NCI-H187 treated with DMSO at 0.1 percent for 48 hours (cell line): ENCODE measurements at places on chromosomes 11 and 22.

DNA sequence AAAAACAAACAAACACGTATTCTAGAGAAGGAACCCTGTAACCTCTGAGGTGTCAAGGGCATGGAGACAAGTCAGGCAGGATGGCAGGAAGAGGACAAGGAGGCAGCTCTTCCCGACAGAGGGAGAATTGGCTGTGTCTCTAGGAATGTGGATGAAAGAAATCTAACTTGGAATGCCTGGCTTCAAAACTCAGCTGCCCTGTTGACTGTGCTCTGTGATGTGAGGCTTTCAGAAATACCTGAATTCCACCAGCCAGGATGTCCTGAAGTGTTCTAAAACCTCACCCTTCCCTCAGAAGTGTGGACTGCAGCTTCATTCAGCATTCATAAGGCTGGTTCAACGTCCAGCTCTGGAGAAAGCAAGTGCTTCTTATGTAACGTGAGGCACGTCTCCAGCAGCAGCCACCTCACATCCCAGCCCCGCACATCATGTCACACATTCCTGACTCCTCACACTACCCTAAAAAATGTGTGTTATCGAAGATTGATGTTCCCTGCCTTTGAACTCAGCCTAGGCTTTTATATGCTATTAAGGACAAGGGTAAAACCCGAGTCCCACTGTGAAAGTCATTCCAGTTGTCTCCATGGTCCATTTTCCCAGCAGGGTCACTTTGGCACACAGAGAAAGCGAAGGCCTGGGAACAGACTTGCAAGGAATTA lies 398.9 kb downstream of the ETS1 start:
- DNase-seq, result no peak

DNA sequence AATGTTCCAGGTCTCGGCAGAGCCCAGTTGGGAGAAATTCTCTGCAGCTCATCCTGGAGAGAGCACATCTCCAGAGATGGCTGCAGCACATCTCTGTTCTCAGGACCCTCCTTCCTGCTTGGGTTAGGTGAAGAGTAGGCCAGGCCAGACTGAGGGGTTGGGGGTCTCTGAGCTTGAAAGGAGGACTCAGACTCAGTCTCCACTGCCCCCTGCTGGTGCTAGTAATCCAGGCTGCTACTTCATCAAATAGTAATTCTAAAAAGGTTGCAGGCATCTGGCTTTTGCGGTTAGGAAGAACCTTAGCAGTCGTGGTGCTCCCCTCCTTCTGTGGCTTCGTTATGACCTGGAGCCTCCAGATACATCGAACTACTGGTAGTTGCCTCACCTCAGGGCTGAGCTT lies 9.7 kb downstream of the TUB start:
- DNase-seq, result no peak

- no peak for DNase-seq
These were observed at the start of gene MS4A4A for GRCh38 chr11:60280412-60280811. Gene MS4A4A, plus strand, starts transcription at chr11:60280666. Its CDS starts 10 bp downstream, at chr11:60280676.

DNA sequence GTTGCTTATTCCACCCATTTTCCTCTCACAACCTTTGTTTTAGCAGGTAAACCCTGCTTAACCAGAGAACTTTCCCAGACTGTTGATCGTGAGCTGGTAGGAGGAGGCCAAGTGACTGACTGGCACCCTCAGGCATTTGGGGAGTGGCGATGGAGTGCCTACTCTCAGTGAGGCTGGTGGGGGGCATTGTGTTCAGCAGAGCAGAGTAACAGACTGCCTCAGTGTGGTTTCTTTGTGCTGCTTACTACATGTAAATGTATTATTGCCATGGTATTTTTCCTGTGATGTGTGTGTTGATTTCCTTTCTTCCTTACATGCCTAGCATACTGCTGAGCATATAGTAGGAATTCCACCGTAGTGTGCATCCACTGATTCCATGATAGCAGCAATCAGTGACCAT lies 2.6 kb downstream of the MARK2 start:
- DNase-seq, result no peak

DNA sequence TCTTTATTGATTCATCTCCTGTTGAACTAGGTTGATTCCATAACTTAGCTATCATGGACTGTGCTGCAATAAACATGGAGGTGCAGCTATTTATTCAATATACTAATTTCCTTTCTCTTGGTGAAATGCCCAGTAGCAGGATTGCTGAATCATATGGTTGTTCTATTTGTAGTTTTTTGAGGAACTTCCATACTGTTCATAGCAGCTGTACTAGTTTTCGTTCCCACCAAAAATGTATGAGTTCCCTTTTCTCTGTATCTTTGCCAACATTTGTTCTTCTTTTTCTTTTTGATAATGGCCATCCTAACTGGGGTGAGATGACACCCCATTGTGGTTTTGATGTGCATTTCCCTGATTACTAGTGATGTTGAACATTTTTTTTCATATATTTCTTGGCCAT lies 87.2 kb upstream of the NAV2 start:
- DNase-seq, result no peak

GRCh38 chr11:1864831-1865665 lies 12.2 kb downstream of the LSP1 start:
- no peak for DNase-seq

DNA sequence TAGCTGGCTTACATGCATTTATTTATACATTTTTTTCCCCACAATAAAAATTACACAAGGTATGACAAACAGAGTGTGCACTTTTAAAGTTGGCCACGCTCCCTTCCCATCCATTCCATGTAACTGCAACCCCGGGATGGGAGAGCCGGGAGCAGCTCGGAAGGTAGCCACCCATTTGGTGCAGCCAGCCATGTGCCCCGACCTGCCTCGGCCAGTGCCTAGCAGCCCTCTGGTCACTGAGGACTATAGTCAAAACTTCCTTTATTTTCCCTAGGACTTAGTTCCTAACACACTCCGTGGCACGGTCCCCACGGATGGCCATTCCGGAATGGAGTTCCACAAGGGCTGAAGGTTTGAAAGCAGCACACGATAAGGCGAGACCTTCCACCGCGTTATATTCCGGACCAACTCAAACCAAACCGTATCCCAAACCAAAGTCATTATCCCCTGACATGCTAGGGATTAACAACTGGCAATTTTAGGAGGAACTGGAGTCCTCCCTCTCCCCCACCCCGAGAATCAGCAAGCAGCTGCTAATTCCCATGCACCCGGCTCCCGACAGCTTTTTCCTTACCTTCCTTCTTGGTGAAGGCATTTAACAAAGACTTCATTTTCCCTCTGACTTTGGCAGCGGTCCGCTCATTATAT lies 426.4 kb downstream of the SHANK2 start:
- no peak for DNase-seq

DNA sequence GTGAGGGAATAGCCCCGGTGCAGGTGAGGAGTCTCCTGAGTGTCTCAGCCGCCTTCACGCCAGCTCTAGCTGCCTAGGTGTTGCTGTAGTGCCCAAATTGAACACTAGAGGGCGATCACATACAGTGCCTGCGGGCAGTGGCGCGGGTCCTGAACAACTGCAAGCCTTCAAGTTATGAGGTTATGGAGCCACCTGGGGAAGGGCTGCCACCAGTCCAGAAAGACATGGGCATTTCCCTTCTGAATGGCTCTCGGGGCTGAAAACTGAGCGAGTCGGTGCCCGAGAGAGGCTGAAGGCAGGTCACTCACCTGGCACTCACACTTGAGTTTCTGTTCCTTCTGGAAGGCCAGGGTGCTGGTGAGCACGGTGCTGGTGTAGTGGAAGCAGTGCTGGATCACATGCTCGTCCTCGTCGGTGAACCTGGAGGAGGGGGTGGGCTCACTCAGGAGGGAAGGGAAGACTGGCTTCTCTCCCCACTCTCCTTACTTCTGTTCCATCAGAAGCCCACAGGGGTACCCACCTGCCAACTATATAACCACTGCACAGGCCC lies 88.4 kb downstream of the PDE2A start:
- DNase-seq, result peak; percentile 19
